ENCODE measurements at places on chromosomes 3 and 15.

DNA sequence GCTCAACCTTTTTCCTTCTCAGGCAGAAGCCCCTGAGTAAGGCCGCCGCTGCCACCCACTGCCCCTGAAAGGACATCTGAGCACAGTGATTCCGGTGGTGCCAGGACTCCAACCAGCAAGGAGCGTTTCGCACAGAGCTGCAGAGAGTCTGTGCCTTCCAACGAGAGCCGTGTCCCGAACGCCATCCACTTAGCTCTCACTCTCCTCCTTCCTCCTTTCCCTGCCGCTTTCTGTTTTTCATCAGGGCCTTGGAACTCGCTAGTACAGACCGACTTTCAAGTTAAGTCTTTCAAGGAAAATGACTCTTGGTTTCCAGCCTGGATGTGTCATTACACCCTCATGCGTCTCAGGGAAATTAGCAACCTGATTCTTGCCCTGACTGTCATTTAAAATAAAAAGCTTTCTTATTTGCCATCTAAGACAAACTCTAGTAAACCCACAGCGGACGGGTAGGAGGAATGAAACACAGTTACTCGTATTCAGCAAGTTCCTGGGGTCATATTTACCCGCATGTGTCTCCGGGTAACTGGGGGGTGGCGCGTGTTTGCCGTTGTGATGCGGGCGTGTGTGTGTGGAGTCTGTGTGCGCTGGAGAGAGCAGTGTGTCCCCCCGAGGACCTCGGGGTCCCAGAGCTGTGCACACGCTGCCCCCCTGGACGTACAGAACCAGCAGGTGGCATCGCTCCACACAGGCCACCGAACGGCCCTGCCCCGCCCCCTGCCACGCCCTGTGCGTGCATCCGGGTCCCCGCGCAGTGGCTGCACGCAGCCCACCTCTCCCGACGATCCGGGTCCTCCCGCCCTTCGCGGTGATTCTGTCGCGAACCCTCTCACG lies 30.4 kb upstream of the ALDH1A3 start:
- DNase-seq: peak; percentile 38

GRCh38 chr3:99765042-99765942 lies 52.4 kb upstream of the CMSS1 start:
- DNase-seq: no peak

- no peak for DNase-seq
Measured at GRCh38 chr15:36791844-36792571, 212.6 kb downstream of the CDIN1 start.

DNA sequence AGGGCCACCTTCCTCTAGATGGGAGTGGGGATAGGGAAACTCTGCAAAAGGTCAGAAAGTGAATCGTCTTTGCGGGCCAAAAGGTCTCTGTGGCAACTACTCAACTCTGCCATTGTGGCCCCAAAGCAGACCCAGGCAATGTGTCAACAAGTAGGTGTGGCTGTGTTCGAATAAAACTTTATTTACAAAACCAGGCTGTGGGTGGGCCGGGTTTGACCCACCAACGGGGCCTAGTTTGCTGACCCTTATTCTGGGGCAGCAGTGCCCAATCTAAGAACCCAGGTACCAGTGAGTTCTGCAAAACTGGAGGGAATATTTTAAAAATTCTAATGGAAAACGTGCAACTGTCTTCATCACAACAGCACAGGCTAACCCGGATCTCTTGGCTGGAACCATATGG lies 40.9 kb downstream of the RORA start:
- no peak for DNase-seq

- DNase-seq: no peak
Measured at GRCh38 chr3:123907720-123908119, 23.6 kb upstream of the MYLK start.

- DNase-seq: no peak
Measured at GRCh38 chr3:8885536-8886316, 77.5 kb downstream of the RAD18 start.

DNA sequence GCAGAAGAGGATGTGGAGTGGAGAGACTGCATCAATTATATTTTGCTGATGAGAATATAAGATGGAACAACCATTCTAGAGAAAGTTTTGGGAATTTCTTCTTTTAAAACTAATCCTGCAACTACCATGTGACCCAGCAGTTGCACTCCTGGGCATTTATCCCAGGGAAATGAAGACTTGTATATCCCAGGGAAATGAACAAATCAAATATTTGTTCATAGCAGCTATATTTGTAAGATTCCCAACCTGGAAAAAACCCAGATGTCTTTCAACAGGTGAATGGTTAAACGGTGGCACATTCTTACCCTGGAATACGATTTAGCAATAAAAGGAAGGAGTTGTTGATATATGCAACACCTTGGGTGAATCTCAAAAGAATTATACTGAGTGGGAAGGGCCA lies 385.3 kb upstream of the TPRG1 start:
- DNase-seq: no peak

DNA sequence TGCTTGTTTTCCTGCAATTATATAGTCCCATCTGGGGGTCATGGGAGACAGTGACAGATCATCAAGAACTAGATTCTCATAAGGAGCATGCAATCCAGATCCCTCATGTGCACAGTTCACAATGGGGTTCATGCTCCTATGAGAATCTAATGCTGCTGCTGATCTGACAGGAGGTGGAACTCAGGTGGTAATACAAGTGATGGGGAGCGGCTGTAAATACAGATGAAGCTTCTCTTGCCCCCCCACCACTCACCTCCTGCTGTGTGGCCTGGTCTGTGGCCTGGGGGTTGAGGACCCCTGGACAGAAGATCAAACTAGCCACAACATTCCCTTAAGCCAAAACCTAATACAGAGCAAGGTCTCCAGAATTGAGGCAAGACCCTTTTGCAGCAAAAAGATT lies 161.1 kb downstream of the WDR76 start:
- DNase-seq: no peak

- DNase-seq: no peak
Measured at GRCh38 chr15:51708013-51708412, 26.7 kb downstream of the SCG3 start.

- no peak for DNase-seq
Measured at GRCh38 chr3:69541711-69542088, 155.8 kb upstream of the FRMD4B start.

DNA sequence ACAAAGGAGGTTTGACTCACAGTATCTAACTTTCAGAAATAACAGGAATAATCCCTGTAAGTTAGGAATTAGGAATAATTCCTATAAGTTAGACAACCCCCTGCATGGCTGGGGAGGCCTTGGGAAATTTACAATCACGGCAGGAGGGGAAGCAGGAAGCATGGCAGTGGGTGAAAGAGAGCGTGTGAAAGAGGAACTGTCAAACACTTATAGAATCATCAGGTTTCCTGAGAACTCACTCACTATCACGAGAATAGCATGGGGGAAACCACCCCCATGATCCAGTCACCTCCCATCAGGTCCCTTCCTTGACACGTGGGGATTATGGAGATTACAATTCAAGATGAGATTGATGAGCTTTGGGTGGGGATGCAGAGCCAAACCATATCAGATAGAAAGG lies 385.5 kb downstream of the IL20RB start:
- no peak for DNase-seq

DNA sequence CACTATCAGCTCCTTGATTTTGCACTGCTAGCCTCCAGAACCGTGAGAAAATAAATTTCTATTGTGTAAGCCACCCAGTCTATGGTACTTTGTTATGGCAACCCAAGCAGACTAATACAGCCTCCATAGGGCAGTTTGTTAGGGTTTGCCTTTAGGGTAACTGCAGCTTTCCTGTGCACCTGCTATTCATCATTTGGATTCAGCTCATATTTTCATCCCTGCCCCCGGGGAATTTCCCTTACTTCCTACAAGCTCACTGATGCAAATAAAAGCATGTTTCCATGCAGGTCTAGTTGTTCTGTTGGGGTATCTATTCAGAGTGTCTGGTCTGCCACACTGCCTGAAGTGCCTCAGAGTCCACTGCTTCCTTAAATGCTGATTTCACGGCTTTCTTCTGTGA lies 48.6 kb upstream of the ATOSA start:
- no peak for DNase-seq

GRCh38 chr15:81843226-81843625 lies 202.6 kb downstream of the MEX3B start:
- no peak for DNase-seq

Measured in stimulated activated CD8-positive, alpha-beta memory T cell treated with anti-CD3 and anti-CD28 coated beads, Interleukin-7, amount 100 ng/mL, for 24 hours (primary cell).